NCI-H1436 (cell line): ENCODE measurements at places on chromosomes 16 and 17.

- DNase-seq, result no peak
Observed at GRCh38 chr17:69424287-69425041, 10.0 kb downstream of the MAP2K6 start.

- DNase-seq, result peak; percentile 83
Observed at GRCh38 chr17:77555741-77556291, 402.7 kb upstream of the TNRC6C start.

- DNase-seq, result no peak
Observed at GRCh38 chr17:80861418-80861815, 130.2 kb upstream of the CHMP6 start.

GRCh38 chr17:34620458-34620857 lies 41.1 kb downstream of the TMEM132E start:
- DNase-seq, result no peak

DNA sequence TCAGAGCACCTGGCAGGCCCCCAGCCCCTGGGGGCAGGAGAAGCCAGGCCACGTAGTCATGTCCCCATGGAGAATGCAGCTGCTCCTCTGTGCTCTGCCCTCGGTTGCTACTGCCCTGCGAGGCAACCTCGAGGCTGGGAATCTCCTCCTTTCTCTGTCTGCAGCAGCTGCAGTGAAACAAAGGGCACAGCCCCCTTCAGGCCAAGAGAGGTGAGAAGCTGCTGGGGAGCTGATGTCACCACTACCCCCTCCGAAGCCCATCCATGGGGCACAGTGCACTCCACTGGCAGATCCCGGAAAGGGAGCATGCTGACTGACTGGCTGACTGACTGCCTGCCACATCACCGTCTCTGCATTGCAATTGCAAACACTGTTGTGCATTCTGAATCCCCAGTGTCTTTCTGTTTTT lies 103.7 kb downstream of the GRIN2A start:
- DNase-seq, result no peak

- DNase-seq, result no peak
Observed at GRCh38 chr16:57497121-57497520, 10.8 kb upstream of the DOK4 start.

- no peak for DNase-seq
Observed at GRCh38 chr17:44053125-44053872, 13.2 kb downstream of the LSM12 start.
